ENCODE measurements at places on chromosomes 3 and 15.

DNA sequence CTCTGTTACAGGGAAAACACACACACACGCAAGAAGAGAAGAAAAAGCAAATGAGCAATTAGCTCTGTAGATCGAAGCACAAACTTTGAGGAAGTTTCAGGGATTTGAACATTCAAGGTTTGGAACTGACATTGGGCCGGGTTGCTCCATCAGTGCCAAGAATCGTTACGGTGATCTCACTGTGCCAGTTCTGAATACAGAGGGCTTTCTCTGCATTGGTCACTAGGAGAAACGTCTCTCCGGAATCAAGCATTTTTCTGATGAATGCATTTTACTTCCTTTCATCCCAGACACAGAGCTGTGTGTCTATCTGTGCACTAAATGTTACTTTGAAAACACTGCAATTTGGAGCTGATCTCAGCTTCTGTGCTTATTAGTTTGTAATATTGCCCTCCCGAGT is 11.2 kb downstream of the HRH1 start:
- DNase-seq = no peak

DNA sequence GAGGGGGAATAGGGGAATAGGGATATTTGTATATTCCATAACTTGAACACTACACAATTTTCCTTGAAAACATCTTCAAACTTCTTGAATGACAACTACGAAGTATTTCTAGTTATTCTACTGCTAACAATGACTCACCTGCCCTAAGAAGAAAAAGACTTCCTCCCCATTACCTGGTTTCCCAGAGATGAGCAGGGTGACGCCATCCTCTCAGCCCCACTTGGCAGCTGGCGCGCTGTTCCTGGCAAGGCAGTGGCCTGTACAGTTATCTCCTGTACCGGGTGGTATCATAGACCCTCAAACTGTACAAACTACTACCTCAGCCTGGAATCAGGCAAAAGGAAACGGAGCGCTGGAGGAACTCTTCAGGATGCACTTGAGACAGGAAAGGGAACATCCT is 10.4 kb downstream of the WDR82 start:
- DNase-seq = no peak

DNA sequence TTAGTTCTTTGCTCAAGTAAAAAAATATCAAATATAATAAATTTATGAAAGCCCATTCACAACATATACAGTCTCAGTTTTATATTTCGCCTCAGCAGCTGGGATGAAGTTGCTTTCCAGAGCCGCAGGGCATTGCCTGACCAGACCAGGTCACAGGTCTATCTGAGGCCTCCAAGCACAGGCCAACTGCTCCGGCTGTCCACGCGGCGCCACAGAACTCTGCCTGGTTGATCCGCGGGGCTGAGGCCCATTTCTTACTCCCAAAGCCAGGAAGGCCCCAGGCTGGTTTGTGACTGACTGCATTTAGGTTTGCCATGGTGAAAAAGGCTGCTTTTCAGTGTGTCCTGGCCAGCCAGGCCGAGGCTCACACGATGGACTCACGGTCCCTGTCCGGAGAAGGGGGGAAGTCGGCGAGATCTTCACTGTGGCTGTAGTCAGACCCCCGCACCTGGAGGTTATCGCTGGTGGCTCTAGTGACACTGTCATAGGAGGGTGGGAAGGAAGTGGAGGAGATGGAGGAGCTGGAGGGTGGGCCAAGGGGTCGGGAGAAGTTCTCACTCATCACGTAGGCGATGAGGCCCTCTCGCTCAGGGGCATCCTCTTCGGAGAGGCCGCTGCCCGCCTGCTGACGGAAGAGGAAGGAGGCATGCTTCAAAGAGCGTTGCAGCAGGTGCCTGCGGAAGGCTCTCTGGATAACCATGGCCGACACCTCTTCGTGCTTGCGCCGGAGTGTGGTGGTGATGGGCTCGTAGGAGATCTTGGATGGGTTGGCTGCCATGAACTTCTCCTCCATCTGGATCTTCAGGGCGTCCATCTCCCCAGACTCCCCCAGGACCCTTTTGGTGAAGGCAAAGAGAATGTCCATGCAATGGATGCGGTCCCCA is 54.1 kb downstream of the EXOG start:
- no peak for DNase-seq

- DNase-seq = no peak
Measured at GRCh38 chr3:73781541-73781940, 156.8 kb upstream of the PDZRN3 start.

GRCh38 chr15:67917037-67917436 is 77.2 kb upstream of the RNU6-1 start:
- DNase-seq = no peak

DNA sequence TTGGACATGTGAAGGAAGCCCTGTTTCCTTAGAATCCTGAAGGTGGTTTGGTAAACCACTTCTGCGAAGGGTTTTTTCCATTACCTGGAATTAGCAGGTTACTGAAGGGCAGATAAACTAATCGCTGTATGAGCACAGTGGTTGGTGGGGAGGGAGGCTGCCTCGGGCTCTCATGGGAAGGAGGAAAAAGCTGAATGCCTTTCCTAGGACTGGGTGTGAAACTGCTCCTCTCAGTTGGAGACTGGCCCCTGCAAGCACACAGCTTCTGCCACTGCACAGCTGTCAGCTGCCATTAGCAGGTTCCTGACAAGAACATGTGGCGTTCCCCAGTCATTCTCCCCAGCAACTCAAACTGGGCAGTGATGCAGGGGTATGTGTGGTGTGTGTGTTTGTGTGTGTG is 376.3 kb downstream of the GAP43 start:
- no peak for DNase-seq

DNA sequence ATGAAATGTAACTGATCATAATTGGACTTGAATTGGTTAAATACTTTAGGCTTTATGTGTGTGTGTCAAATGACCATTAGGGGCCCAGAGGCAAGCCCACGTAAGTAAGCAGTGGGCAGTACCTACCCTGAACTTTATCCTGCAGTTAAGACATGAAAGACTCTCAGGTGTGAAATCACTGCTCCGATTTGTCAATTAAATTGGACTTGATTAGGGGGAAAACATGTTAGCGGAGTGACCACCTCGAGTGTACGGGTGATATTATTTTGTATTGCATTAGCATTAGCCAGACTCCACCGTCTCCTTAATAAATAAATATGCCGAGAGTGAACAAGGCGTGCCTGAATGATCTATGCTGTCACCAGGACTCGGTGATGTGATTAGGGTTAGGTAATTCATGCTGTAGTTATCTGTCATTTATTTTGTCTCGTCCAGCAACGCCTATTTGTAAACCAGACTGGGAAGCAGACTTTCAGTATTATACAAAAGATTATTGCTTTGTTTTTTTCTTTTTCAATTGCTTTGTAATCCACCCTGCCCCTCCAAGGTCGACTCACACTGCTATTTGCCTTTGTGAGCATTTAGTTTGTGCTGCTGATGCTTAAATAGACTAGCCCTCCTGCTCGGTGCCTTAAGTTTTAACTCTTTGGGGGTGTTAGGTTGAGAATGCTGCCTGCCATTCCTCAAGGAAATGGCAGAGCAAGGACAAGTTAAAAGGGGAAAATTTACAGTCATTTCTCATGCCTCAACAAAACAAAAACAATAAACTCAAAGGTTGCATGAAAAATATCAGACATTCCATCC is 1.8 kb downstream of the RBMS3 start:
- DNase-seq = no peak

DNA sequence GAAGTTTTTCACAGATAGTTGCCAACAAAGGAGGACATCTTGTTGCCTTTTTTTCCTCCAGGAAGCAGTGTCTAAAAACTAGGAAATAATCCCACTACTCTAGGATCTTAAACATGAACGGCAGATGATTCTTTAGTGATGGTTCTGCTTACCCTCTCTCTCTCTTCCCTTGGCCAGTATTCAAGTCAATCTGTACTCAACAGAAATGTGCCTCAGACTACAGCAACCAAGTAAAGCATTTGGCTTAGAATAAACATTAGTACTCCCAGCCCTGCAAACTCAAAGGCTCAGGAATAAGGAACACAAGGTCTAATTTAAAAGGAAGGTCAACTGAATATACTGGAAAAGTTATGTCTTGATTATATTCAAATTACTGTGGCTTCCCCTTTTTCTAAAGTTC is 8.7 kb downstream of the NPTN start:
- DNase-seq = no peak

DNA sequence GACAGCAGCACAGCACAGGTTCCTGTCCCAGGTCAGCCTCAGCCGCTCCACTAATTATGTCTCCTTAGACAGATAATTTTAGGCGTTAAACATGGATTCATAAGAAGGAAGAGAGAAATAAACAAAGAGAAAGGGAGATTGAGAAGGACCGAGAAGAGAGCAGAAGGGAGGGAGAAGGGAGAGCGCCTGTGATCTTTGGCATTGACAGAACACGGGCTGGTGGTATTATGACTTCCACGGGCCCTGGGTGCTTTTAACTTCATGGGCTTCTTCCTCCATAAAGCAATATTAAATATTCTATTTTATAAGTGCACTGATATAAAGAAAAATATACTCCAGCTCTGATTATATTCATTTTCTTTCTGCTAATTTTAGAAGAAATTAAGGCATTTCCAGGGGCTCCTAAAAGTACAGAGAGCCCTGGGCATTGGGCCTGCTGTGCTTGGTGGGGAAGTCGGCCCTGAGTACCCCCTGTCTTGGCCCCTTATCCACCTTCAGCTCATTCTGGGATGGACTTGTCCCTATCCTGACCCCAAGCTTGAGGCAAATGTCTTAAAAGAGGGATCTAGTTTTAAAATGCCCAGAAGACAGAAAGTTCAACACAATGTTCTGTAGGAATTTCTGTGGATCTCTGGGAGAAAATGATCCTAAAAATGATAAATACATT is 135.3 kb downstream of the MEX3B start:
- DNase-seq = no peak

DNA sequence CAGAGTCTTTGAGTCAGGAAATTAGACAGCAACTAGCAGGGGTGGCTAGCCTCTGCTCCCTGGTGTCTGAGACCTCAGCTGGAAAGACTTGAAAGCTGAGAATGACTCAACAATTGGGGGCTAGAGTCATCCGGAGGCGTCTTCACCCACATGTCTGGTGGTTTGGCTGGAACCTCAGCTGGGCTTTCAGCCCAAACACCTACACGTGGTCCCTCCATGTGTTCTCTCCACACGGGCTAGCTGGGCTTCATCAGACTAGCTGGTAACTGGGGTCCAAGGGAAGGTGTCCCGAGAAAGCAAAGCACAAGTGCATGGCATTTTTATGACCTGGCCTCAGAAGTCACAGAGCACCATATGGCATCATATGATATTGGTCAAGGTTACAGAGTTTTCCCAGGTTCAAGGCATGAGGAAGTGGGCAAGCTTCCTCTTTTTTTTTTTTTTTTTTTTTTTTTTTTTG is 19.9 kb upstream of the ABHD2 start:
- no peak for DNase-seq

DNA sequence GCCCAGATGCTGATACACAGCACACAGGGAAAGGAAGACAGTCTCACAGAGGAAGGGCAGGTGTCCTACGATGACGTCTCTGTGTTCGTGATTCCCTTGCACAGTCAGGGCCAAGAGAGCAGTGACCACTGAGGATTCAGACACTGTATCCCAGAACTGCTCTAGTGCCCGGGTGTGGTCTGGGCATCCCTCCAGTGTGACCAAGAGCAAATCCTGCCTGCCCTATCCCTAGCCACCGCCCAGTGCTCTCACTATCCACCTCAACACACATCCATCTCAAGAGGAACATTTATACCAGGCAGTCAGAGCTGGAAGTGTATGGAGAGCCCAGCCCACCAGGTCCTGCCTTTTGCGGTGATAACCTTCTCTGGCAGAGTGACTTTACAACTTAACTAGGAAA is 4.1 kb downstream of the PPM1M start:
- no peak for DNase-seq

GRCh38 chr15:85685356-85685755 is 109.4 kb downstream of the KLHL25 start:
- no peak for DNase-seq

GRCh38 chr3:12840591-12841148 is 695 bp downstream of the RPL32 start:
- DNase-seq = no peak

DNA sequence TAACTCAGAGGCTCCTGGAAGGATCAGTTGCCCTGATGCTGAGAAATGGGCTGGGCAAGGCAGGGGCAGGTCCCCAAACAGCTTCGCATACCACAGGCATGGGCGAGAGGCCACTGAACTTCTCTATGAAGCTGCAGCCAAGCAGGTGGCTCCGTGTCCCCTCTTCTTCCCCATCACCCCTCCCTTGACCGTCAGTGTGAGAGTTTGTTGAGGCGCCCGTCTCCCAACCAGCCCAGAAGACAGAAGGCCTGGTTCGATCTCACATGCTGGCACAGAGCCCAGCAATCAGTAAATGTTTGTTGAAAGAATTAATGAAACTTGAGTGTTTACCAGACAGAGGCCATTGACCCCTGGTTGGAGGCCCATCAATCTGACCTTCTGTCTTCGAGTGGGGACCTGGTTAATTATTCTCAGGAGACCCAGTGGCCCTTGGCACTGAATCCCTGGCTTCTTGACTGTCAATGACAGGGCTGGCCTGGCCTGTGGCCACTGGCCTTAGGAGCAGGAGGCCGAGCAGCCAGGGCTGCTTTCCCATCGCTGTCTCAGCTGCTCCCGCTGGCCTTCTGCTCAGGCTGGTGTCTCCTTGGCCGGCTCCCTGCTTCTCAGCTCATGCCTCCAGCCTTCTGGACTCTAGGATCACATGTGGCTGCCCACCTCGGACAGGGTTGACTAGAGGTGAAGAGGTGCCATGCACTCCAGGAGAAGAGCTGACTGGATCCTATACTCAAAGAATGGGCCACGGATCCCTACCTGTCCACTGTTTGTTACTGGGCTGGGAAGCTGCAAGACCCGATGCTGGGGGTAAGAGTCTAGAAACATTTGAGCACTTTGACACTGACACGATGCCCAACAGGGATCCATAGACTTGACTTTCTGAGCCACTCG is 113.4 kb downstream of the ASB7 start:
- DNase-seq = no peak

DNA sequence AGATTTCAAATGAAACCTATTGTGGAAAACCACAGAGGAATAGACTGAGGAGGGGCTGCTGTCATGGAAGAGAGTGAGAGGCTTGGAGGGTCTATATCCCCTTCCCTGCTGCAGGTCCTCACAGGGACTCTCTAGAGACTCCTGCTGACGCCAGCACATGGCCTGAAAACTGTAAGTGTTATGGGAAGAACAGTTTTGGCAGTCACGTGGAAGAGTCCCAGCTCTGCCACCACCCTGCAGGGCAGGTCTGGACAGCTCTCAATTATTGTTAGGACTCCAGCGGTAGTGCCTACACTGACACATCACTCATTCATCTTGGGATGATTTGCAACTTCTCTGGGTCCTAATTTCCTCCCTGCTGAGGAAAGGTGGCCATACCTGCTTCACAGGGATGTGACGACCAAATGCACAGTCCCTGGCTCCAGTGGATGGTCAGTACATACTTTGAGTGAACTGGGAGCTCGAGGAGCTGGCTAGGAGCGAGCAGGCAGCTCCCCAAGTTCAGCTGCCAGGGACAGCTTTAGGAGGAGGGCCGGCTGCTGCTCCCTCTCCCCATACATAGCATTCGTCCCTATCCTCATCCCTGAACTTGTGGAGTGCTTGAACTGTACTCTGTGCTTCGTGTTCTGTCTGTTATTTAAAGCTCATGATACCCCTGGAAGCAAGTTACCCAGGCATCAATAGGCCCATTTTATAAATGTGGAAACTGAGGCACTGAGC is 49.2 kb downstream of the CTXND1 start:
- no peak for DNase-seq

Measured in stimulated activated CD4-positive, alpha-beta T cell treated with anti-CD3 and anti-CD28 coated beads, TNF-alpha, amount 100 ng/mL, for 4 hours (primary cell).